Substantia nigra (tissue), 51 donors: ENCODE measurements at places on chromosomes 12 and 14.

DNA sequence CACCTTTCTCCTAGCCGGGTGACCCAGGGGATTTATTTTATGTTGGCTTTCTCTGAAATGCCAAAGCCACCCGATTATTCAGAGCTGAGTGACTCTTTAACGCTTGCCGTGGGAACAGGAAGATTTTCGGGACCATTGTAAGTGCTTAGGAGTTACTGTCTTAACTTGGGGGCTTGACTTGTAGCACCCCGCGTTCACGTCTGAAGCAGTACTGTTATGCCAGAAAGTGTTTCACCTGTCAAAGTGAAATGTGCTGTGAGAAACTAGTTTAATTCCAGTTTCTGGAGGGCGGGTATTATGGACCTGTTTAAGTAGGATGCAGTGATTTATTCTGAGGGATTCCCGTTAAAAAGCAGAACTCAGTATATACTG, 218 bp downstream of the LYSET start:
- DNase-seq, result no peak

GRCh38 chr12:75890660-75891059, 140.9 kb downstream of the PHLDA1 start:
- DNase-seq, result no peak

- DNase-seq, result no peak
These were observed 168.0 kb downstream of the EGLN3 start for GRCh38 chr14:33782923-33783322.

DNA sequence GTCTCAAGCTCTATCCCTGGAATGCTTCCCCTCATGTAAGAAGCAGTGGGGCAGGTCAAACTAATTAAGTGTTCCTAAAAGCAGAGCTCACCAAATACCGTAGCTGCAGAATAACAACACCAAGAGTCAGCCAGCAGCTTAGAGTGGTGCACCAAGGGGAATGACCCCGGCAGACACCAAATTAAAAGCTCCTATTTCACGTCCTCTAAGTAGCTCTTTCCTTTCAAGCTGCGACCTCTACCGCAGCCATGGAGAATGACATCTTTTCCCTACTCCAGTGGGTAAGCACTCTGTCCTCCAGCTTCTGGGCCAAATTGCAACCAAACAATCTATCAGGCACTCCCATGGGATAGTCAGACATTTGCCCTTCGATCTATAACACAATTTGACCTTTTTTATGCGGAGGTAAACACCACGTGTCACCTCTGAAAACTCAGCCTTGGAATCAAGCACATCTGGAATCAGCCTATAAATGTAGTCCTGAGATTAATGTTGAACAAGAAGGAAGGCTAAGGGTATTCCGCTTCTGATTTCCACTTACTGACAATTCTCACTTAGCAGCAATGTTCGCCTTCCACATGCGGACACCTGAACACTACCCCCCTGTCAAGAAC, 67.6 kb upstream of the CDKN3 start:
- DNase-seq, result peak; percentile 24

DNA sequence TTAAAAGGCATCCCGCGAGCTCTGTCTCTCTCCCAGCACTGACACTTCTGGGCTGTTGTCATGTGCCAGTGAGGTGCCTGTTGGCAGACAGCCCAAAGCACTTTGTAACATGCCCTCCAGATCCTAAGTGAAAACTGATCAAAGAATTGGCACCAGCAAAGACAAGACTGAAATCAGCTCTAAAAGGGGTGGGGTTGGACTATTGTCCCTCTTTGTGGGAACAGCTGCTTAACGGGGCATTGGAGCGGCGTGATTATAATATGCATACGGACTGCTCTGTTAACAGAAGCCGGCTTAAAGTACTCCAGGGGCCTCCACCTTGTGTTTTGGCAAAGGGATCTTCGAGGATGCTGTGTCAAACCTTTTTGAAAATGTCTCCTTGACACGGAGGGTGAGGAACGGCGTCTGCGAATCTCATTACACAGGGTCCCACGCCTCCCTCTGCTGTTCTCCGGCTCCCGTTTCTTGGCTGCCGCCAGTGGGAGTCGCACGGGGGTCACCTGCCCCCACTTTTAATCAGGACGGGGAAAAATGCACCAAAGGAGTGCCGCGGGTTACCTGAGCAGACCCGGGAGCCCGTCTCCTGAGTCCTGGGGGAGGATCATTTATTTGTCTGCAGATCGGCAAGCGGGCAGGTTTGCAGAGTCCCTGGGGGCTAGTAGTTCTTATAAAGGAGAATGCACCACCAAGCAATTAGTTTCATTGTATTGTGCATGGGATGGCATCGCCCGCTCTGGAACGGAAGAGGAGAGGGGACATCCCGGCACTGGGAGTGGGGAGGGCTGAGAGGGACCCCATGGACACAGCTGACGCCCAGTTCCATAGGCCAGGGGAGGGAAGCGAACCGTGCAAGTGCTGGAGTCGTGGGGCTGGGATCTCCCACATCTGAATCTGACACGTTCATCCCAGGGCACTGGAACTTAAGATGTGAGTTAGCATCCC, 44.3 kb downstream of the SPRING1 start:
- DNase-seq, result no peak
